Omental fat pad (tissue), 4 donors: ENCODE measurements at places on chromosomes 5 and 9. TPM values are rescaled to one million over a fixed set of nuclear protein-coding genes. Genes with fewer than 3 reads are reported as not detected.

Gene TMC1
- total RNA-seq = not detected

Gene PCDHGA11
- 4.9 TPM for total RNA-seq

Gene GLDC
- total RNA-seq = 1.7 TPM

Gene EIF4EBP3
- total RNA-seq = 22.9 TPM

Gene FAM219A
- 10.9 TPM for total RNA-seq

Gene MEIKIN
- total RNA-seq = 14.8 TPM

Gene CDC42SE2
- total RNA-seq = 30.1 TPM

Gene LCN1
- not detected for total RNA-seq

Gene SERF1B
- 22.1 TPM for total RNA-seq

Gene LCN15
- total RNA-seq = not detected

Gene GPR151
- total RNA-seq = not detected

Gene PLCXD3
- 2.5 TPM for total RNA-seq

Gene S1PR3
- total RNA-seq = 61.7 TPM

Gene SCGB3A2
- not detected for total RNA-seq

GRCh38 chr9:126877418-126877817, 17.0 kb downstream of the ZBTB34 start:
- DNase-seq = no peak

GRCh38 chr5:1515311-1515920, 8.3 kb downstream of the LPCAT1 start:
- no peak for DNase-seq

DNA sequence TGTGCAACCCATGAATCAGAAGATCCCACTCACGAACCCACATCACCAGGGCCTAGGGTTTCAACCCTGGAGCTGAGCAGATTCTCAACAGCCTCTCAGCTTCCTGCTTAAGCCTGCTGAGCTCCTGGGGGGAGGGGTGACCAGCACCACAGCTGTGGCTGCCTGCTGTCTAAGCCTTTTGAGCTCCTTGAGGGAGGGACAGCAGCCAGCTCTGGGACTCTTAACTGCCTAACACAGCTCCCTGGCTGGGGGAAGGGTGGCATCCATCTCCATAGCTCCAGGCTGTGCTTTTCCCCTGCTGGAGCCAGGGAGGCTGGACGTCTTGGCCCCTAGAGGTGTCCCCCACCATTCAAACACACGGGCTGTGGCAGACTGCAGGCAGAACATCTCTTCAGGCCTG, 250.3 kb downstream of the DMAC1 start:
- no peak for DNase-seq

- DNase-seq = peak; percentile 22
Observed at GRCh38 chr5:179270581-179271427, 74.5 kb downstream of the ADAMTS2 start.

DNA sequence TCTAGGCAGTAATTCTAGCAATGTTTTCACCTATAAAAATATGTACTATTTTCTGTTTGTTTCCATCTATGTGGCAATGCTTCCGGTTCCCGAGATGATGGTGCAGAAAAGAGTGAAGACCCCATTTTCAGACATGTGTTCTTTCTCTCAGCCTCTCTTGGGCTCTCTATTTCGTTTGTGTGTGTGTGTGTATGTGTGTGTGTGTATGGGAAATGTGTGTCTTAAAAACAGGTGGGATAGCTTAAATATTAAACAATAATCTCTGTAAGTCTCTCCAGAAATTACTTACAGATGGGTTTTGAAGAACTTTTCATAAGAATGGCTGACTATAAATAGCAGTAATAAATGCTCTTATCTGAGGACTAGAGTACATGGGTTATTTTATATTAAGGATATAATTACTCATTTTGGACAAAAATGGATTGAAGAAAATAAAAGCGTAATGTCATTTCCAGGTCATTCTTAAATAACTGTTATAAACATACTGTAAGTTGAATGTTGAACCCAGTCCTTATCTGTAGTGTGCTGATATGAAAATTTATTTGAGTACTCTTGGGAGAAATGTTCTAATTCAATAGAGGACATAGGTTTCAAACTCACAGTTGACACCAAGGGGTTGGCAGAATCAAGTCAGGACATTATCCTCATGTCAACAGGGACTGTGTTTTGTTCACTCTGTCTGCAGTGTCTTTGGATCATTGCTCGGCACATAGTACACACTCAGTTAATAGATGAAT, 31.1 kb downstream of the PCSK5 start:
- DNase-seq = no peak

- no peak for DNase-seq
Observed at GRCh38 chr9:5764130-5764868, 68.6 kb downstream of the ERMP1 start.

DNA sequence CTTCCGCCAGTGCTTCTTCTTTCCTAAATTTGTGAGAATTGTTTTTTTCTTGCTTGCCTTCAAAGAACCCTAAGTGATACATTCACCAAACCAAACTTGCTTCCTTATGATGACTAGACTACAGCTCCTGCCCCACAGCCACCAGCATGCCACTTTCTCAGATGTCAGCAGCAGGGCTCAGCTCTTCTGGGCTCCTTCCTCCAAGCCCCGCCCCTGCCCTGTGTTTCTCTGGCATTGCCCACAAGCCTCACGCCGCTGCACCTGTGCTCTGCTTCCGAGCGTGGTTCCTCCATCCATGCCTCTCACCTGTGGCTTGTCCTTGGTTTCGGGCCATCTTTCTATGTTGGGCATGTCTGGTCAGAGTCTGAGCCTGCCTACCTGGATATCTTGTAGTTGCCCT, 10.6 kb downstream of the UNC5A start:
- no peak for DNase-seq

DNA sequence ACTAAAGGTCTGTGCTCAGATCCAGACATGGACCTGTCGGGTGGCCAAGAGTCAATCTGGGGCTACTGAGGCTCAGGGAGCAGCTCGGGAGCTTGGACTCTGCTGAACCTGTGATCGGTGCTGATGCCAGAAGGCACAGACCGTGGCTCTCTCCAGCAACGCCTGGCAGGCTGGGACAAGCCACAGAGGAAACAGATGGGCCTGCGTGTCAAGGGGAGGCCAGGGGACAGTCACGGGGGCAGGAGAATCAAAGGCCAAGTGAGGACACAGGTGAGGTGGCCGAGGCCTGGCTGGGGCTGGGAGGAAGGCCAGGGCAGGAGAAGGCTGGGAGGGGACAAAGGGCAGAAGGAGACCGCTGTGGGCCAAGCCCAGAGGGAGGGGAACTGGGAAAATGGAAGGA, 43.4 kb downstream of the EPB41L4B start:
- no peak for DNase-seq

GRCh38 chr5:91175708-91176107, 207.4 kb downstream of the ARRDC3 start:
- no peak for DNase-seq

- no peak for DNase-seq
Observed at GRCh38 chr5:124544366-124545055, 201.9 kb downstream of the ZNF608 start.

DNA sequence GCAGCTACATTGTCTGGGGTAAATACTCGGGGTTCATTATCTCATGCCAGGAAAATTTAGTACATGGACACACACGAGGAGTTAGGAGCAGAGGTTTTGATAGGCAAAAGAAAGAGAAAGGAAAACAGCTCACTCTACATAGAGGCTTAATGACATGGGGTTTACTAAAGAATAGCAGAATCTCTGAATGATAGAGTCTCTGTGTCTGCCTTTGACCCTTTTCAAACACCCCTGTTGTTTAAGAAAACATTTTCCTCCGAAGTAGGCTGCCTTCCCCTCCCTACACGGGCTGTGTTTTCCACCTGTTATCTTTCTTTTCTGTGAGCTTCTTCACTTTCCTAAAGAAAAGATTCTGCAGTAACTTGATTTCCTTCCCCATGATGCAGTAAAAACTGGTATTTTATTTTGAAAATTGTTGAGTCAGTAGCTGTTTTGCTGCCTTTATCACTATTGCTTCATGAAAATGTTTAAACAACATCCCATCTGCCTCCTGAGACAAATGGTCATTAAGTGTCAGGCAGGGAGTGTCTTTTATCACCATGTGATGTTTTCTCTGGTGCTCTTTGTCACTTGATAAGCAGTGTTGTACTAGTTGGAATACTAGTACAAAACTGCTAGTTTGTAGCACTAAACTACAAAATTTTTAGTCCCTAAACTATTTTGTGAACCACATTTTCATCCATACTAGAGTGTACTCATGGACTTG, 76.6 kb downstream of the PPIC start:
- DNase-seq = no peak

GRCh38 chr5:31855134-31856040, 216.5 kb downstream of the PDZD2 start:
- DNase-seq = no peak

DNA sequence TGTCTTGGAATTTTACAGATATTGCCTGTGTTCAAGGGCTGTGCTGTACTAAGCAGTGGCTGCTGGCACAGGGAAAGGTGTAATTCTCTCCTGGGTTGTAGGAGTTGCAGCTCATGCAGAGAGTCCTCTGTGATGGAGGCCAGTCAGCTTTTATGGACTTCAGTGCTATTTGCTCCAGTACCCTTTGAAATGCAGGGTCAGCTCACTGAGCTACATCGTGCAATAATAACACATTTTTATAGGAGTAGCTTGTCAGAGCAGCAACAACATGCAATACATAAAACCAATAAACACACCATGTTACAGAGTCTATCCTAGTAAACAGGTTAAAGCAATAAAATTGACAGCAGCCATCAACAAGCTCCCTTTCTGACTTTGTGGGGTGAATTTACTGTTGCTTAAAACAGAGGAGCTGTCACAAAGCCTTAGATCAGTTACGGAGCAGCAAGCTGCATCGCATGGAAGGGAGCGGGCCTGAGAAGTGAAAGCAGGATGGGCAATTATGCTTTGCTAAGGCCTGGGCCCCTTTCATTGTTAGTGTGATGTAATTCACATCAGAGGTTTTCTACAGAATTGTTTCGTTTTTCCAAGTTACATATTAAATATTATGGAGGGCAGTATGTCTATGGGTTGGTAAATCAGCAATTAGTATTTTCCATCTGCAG, 16.8 kb downstream of the CD180 start:
- DNase-seq = no peak

DNA sequence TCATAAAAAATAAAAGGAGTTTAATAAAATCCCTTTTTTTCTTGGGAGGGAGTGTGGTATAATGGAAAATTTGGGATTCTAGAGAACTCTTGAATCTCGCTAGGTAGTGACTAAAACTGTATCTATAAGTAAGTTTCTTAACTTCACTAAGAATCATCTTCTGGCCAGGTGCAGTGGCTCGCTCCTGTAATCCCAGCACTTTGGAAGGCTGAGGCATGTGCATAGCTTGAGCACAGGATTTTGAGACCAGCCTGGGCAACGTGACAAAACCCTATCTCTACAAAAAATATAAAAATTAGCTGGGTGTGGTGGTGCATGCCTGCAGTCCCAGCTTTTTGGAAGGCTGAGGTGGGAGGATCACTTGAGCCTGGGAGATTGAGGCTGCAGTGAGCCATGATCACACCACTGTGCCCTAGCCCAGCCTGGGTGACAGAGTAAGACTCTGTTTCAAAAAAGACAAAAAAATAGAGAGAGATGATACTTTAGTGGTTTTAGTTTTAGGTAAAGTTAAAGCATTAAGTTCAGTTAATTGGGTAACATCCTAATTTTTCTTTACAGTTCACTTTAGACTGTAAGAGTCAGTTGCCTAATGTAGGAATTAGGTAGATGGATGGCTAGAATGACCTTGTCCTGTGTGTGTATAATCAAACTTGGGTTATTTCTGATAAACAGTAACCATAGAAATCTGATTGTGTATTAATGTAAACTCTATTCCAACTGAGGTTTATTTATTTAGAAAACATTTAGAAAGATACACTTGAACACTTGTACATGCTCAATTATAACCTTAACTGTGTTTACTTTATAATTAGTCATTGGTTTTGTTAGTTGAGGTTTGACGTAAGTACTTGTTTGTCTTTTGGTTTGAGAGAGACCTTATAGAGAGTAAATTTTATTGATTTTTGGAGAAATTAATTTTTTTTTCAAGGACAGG, 17.8 kb downstream of the UNC13B start:
- no peak for DNase-seq

DNA sequence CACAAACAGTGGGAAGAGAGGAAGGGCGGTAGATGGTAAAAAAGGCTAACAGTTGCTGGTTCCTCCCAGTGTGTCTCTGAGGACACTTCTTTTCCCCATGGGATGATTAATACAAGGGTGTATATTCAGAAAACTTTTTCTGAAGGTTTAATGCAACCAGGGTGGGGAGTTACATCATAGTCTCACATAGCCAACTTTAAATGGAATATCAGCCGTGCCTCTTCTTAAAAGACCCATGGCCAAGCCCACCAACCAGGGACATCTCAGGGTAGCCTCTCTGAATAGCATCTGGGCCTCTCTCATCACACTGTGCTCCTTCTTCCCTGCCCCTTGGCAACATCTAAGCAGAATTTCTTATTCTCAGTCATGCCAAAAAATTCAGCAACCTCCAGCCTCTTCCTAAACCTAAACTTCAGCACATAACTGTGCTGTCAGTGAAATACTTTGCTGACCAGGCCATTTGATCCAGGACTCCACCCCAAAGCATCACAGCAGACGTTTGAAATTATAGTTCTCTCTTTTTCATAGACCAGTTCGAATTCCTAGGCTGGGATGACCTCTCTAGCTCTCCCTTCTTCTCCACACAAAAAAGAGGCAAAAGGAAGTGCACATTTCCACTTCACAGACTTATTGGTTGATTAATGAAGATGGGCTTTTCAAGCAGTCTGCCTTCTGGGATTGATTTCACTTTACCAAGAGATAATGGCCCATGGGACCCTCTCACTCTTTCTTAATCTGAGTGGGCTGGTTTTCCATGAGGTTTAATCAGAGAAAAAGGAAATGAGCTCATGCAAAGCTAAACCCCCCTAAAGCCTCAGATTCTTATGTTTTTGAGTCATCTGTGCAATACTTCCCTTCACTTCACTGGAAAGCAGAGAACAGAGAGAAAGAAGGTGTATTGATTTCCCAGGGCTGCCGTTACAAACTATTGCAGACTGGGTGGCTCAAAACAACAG, 85.1 kb upstream of the RAI14 start:
- no peak for DNase-seq

- no peak for DNase-seq
Observed at GRCh38 chr9:91214867-91215266, 146.9 kb downstream of the AUH start.

DNA sequence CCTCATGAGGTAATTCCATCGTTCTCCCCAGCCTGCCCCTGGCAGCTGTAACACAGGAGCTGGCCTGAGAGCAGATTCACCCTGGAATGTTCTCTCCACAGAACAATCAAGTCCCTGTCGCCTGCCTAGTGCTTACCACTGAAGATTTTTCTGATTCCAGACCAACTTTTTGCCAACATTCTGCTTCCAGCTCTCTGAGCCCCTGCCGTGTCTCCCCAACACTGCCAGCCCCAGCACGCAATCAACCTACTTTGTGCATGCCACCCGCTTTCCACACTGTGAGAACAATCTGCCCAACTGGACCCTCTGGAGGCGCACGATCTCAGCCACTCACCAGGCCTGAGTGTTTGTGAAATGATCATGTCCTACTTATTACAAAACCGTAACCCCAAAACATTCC, 62.6 kb downstream of the PSMB7 start:
- no peak for DNase-seq

GRCh38 chr5:155434267-155434666, 420.7 kb downstream of the KIF4B start:
- no peak for DNase-seq

- no peak for DNase-seq
Observed at GRCh38 chr9:31608881-31609280, 775.6 kb upstream of the ACO1 start.
